Midbrain (tissue), 1 donor: ENCODE measurements at places on chromosomes 5 and 9.

DNA sequence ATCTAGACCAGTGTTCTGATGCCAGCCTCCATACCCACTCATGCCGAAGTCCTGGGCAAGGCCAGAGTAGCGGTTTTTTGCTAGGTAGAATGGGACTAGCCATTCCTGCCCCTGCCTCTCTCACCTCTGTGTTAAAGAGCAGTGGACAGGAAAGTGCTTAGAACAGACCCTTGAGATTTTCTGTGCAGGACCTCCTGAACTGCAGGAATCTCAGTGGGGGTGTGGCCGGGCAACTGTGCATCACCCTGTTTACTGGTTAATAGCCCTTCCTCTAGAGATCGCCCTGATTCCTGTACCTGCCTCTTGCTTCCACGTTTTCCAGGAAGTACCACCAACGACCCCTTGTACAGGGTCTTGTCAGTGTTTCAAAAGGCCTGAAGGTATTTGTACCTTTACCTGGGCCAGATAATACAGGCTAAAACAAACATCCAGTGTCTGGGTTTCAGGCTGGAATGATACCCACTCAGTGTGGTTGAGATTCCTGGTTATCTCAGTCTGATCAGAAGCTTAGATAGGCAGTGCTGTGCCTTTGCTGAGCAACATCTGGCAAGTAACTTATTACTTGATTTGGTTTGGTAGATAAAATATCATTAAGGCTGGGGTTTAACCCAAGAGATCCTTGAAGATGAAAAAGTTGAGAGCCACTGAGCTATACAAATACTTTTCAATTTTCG, 65.9 kb downstream of the RGS3 start:
- DNase-seq, result no peak

DNA sequence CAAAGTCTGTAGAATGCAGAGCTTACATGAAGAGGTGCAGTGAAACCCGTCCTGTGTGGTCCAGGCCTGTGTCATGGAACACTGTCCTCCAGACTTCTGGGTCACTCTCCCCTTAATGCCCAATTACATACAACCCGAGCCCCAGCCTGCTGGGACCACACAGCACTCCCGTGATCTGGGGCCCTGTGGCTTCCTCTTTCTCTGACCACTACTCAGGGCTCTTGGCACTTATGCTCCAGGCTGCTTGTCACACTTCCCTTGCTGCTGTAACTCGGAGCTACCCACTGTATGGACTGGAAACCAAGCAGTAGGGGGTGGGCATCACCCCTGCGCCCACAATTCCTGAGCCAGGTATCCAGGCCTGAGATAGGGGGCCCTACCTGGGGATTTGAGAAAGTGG, 10.3 kb upstream of the IL3 start:
- DNase-seq, result peak; percentile 34

DNA sequence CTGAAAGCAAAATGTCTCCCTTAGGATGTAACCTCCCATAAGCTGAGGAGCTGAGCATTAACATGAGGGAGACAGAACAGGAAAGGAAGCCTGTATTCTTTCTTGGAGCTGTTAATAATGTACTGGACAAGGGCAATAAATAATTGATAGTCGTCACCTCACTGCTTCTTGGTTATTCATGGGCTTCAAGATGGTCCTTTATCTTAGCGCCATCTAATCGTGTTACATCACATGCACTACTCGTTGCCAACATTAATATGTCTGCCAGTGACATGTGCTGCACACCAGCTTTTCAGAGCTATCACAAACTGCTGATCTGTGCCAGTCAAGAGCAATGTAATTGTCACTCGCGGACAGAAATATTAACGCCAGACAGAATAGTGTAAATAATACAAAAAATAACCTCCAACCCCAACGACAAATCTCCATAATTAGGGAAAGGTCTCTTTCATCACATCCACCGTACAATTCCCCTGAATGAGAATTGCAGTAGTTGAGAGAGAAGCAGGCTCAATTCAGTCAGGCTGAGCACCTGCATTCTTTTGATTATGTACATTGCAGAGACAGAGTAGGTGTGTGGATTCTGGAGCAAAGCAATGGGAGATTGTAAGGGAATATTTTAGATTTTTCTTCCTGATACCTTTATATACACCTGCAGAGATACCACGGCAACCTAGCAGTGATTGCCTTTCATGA, 267.1 kb downstream of the SPATA31D1 start:
- no peak for DNase-seq

DNA sequence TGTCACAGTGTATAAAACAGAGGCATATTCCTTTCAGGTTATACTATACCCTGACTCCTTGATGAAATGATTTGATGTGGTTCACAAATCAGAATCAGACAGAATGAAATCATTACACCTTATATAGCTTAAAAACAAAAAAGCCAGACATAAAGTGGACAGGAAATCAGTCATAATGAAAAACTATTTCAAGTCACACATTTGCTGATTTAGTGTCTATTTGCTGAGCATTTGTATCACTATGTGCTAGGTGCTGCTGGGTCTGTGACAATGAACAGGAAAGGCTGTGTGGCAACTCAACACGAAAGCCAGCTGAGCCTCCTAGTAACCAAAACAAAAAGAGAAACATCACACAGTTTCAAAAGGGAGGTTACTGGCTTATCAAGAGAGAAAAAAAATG, 194.0 kb downstream of the EFNA5 start:
- no peak for DNase-seq

- DNase-seq, result no peak
These were observed 386.1 kb upstream of the MPDZ start for GRCh38 chr9:13665418-13666066.

GRCh38 chr5:100401149-100401548, 134.0 kb upstream of the FAM174A start:
- no peak for DNase-seq

- no peak for DNase-seq
These were observed 47.2 kb downstream of the STOM start for GRCh38 chr9:121322737-121323448.

- DNase-seq, result no peak
These were observed 176.3 kb downstream of the C9orf152 start for GRCh38 chr9:110031511-110032173.

GRCh38 chr9:4787876-4788275, 4.9 kb upstream of the RCL1 start:
- DNase-seq, result no peak

- peak; percentile 41 for DNase-seq
These were observed 46.8 kb upstream of the GRAMD2B start for GRCh38 chr5:126376443-126376842.

GRCh38 chr9:134325813-134326723, at the start of gene RXRA:
TSS of gene RXRA (plus strand) at chr9:134326455. CDS start at chr9:134326632, 177 bp downstream.
- peak; percentile 82 for DNase-seq

DNA sequence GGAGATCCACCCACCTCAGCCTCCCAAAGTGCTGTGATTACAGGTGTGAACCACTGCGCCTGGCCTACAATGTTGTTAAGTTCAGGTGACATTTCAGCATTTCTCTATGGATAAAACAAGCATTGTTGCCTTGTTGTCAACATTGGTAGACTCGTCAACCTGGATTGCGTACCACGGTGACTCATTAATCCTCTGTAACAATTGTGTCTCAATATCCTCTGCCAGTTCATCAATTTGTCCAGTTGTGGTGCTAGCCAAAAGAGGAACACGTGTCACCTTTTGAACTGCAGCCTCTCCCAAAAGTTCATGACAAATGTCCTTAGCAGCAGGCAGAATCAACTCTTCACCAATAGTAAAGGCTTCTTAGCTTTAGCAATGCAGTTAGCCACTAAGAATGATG, 46.3 kb upstream of the LARP1 start:
- no peak for DNase-seq

GRCh38 chr5:133409210-133409674, 203.1 kb downstream of the FSTL4 start:
- DNase-seq, result no peak

GRCh38 chr5:85000671-85001070, 616.0 kb upstream of the EDIL3 start:
- no peak for DNase-seq

- no peak for DNase-seq
These were observed 155.6 kb downstream of the ARHGAP26 start for GRCh38 chr5:142925795-142926194.

- DNase-seq, result no peak
These were observed 494 bp downstream of the PTCH1 start for GRCh38 chr9:95516221-95516733.
